ENCODE measurements at places on chromosomes 6 and 20. TPM values are rescaled to one million over a fixed set of nuclear protein-coding genes. Genes with fewer than 3 reads are reported as not detected.

- H3K4me3 ChIP-seq = no peak overlapping the region
- no peaks in the 10 kb centered on the region for H3K27me3 ChIP-seq
- no peaks in the 10 kb centered on the region for H3K36me3 ChIP-seq
- no peak for DNase-seq
- H3K4me1 ChIP-seq = no peaks in the 10 kb centered on the region
- H3K27ac ChIP-seq = no peak overlapping the region
Measured at GRCh38 chr20:16944745-16945144, 196.6 kb downstream of the OTOR start.

- H3K27me3 ChIP-seq = no peaks in the 10 kb centered on the region
- DNase-seq = no peak
- H3K4me1 ChIP-seq = no peaks in the 10 kb centered on the region
- H3K27ac ChIP-seq = no peak overlapping the region
- H3K36me3 ChIP-seq = no peaks in the 10 kb centered on the region
Measured at GRCh38 chr6:49300443-49300842, 162.6 kb downstream of the MMUT start.

DNA sequence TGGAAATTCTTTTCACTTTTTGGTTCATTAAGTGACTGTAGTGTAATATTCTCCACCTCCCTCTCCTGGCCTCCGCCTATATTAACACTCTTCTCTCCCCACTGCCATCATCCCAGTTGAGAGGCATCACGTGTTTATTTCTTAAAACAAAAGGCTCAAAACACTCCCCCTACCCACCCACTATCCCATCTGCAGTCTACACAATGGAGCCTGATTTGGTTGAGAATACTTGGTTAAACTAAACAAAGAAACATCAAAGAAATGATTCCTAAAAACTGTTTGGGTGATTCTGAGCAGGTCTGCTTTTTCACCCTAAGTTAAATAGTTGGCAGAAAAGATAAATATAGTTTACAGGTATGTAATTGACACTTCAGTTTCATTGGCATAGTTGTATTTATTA is 5.9 kb downstream of the TFAP2B start:
- peaks cover 82% of the 10 kb centered on the region for H3K27me3 ChIP-seq
- no peak for DNase-seq
- no peak overlapping the region for H3K4me3 ChIP-seq
- peaks cover 1% of the 10 kb centered on the region for H3K36me3 ChIP-seq
- peaks cover 3% of the 10 kb centered on the region for H3K4me1 ChIP-seq

GRCh38 chr20:15374682-15375081 is 1037.3 kb upstream of the FLRT3 start:
- no peak overlapping the region for H3K27ac ChIP-seq
- H3K27me3 ChIP-seq = no peaks in the 10 kb centered on the region
- DNase-seq = no peak
- H3K36me3 ChIP-seq = no peaks in the 10 kb centered on the region
- H3K4me1 ChIP-seq = no peaks in the 10 kb centered on the region
- no peak overlapping the region for H3K4me3 ChIP-seq

DNA sequence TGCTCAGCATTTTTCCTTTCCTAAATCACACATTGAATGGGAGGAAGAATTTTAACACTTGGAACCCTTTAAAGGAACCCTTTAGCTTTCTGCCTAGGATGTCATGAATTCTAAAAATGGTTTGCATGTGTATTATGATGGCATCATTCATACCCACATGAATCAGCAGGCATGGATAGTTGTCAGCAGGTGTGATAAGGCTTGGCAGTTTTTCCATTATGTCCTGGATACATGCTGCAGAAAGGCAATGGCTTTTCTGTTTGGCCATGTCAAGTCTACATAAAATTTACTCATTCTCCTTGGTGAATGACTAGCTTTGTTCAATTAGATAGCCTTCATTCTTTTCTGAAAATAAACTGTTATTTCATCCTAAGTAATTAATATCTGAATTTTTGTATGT is 353.7 kb downstream of the GRIK2 start:
- H3K4me1 ChIP-seq = no peaks in the 10 kb centered on the region
- no peak for DNase-seq

GRCh38 chr20:55880361-55880760 is 125.0 kb downstream of the CBLN4 start:
- H3K36me3 ChIP-seq = no peaks in the 10 kb centered on the region
- H3K27me3 ChIP-seq = no peaks in the 10 kb centered on the region
- H3K4me3 ChIP-seq = no peak overlapping the region
- no peak for DNase-seq
- no peak overlapping the region for H3K27ac ChIP-seq

DNA sequence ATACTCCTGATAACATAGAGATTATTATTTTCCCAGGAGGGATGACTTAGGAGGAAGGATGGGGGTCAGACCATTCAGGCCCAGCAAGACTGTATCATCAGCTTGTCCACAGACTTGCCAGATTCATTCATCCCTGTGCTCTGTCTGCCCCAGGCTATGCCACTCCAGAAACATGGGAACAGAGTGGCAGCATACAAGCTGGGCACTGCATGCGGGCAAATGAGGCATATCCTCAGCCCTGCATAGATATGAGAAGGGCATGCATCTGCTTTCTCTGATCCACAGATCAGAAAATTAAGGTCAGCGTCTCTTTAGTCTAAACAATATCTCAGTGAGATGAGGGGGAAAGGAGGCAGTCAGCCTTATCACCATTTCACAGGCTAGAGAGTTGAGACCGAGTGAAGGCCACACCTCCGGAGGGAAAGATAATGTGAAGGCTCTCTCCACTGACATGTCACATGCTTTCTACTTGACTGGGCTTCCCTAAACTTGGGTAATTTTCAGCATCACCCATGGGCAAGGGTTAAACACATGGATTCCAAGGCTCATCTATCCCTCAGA is 140.5 kb downstream of the TFAP2B start:
- no peak overlapping the region for H3K4me3 ChIP-seq
- H3K27ac ChIP-seq = no peak overlapping the region
- H3K27me3 ChIP-seq = no peaks in the 10 kb centered on the region
- H3K36me3 ChIP-seq = no peaks in the 10 kb centered on the region
- DNase-seq = no peak
- no peaks in the 10 kb centered on the region for H3K4me1 ChIP-seq

- no peaks in the 10 kb centered on the region for H3K27me3 ChIP-seq
- no peaks in the 10 kb centered on the region for H3K4me1 ChIP-seq
- DNase-seq = no peak
Measured at GRCh38 chr6:103140308-103141027, 1719.3 kb downstream of the HACE1 start.

PTK6 gene
- total RNA-seq = 0.31 TPM

F13A1 gene
- 0.25 TPM for total RNA-seq

Measured in activated naive CD8-positive, alpha-beta T cell treated with anti-CD3 and anti-CD28 coated beads, Interleukin-2, amount 10 ng/mL, durations not matched to agents 7 days and 5 days (primary cell).